ENCODE measurements at places on chromosomes 11 and 22. TPM values are rescaled to one million over a fixed set of nuclear protein-coding genes. Genes with fewer than 3 reads are reported as not detected.

Gene SAA4
- total RNA-seq, result not detected

Gene ACTN3
- total RNA-seq, result 0.15 TPM

GRCh38 chr11:118911880-118912741 is 13.6 kb downstream of the BCL9L start:
- peak; percentile 89 for DNase-seq

- DNase-seq, result no peak
Observed at GRCh38 chr11:75365711-75366181, 14.3 kb upstream of the ARRB1 start.

Gene TMA7B
- not detected for total RNA-seq

Gene UQCC3
- total RNA-seq, result 6.2 TPM

Gene GUCY1A2
- total RNA-seq, result 7.9 TPM

Data from left cardiac atrium (tissue), 4 donors.